HepG2 (cell line): ENCODE measurements at places on chromosomes 6 and 20. TPM values are rescaled to one million over a fixed set of nuclear protein-coding genes. Genes with fewer than 3 reads are reported as not detected.
A peak's percentile ranks its signal among the peaks of the same experiment; 100 is the strongest.

DNA sequence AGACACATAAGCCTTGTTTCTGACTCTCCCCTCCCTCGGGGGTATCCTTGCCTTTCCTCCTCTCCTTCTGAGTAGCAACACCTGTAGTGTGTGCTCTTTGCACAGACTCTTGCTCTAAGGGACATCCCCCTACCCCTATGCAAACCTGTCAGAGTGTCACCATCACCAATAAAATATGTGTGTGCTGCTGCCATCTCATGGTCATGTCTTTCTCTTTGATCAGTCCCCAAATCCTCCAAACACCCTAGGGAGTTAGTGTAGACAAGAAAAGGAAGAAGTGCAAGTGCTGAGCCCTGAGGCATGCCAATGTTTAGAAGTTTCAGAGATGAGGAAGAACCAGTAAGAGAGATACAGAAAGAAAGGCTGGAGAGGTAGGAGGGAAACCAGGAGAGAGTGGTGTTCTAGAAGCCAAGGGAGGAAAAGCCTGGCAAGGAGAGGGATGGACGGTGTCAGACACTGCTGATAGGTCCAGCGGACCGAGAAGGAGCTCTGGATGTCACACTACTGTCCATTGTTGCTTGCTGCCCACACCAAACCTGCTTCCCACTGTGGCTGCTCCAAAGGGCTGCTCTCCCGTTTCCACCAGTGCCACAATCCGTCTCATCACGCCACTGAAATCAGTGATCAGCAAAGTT, 16.4 kb downstream of the TRMT6 start:
- DNase-seq, result peak; percentile 71

- DNase-seq, result no peak
Observed at GRCh38 chr6:161636882-161637430, 363.1 kb upstream of the AGPAT4 start.

DNA sequence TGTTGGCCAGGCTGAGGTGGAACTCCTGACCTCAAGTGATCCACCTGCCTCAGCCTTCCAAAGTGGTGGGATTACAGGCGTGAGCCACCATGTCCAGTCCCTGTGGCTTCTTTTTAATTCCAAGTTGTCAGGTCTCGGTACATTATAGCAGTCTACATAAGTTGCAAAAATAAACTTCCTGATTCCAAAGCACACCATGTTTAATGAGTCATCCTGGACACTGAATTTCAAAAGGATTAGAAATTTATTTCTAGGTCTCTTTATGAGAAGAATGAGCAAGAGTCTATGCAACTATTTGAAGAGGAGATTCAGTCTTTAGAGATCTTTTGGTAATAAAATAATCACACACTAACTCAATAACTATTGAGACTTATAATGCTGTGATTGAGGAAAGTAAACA, 63.9 kb upstream of the MCHR2 start:
- DNase-seq, result no peak

DNA sequence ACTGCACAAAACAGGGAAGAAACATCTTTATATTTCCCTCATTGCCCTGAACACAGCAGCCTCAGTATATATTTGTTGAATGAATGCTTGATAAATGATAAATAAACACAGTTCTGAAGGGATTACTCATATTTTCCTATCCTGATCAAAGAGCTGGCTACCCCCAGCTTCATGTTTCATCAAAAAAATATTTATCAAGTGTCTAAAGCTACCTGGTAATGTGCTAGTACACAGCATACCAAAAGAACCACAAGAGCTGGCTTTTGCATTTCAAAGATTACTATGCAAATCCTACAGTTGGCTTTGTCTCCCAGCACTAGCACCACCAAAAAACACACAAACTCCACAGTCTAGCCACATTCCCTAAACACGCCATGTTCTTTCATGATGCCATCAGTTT, 130.0 kb downstream of the BTBD9 start:
- peak; percentile 13 for DNase-seq

GRCh38 chr6:16480763-16481560, 242.6 kb downstream of the GMPR start:
- DNase-seq, result no peak

DNA sequence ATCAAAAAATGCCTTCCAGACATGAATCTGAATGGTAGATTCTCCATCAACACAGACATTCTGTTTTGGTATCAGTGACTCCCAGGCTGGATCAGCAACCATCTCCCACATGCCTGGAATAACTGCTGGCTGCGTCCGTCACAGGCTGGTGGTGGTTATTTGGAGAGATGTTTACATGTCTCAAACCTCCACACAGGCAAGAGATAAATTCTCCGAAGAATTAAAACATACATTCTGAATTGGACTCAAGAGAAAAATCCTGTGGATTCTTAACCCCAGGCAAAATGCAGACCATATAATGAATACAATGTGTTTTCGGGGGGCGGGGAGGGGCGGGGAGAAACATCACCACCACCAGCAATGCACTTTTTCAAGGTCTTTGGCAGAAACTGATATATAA, 108.2 kb downstream of the THBS2 start:
- no peak for DNase-seq

DNA sequence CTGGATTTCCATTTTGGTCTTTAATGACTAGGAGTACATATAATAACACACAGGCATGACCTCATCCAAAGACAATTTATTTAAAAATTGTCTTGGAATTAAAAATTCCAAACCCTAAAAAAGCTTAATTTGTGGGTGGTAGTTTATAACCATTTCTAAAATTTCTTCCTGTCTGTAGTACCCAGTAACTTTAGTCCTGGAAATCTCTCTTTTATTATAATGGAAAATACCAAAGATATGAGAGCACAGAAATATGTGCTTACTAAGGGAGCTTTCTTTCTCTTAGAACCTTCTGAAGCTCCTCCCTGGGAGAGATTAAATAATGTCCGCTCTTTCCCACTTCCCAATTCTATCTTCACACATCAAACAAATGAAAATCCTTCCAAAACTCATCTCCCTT, 70.5 kb upstream of the PRL start:
- DNase-seq, result no peak

DNA sequence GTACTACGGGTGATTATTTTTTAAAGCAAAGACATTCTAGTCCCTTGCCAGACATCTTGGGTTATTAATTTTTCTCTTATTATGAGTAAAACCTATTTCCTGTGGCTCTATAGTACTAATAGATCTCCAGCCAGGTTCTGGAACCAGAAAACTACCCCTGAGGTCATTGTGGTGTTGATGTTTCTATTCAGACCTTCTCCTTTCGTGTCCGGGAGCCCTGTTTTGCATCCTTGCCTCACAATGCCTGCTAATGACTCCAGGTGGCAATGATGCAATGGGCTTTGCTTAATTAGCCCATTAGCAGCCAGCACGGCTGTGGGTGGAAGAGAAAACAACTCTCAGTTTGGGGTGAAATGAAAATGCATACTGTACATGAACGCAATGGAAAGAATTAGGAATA, 62.9 kb upstream of the ARG1 start:
- no peak for DNase-seq

- no peak for DNase-seq
Observed at GRCh38 chr6:12238219-12238618, 51.9 kb upstream of the EDN1 start.

- DNase-seq, result peak; percentile 59
Observed at GRCh38 chr6:137799950-137800568, 67.0 kb upstream of the TNFAIP3 start.

GRCh38 chr20:62011403-62011790, 54.3 kb downstream of the TAF4 start:
- no peak for DNase-seq

GRCh38 chr6:11650711-11651110, 113.2 kb downstream of the TMEM170B start:
- no peak for DNase-seq

DNA sequence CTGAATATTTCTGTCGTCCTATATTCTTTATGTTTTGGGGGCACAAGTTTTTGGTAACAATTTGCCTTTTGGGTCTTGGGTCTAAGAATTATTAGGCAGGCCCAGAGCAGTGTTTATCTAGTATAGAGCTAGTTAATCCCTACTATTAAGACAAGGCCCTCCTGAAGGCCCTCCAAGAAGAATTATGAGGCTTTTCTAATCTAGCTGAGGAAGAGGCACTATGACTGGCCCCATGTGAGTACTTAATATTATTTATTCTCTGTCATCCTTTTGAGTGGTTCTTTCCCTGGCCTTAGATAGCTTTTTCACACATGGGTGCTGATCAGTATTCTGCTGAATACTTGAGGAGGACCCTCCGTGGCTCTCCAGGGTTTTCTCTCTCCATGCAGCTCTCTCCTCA, 25.1 kb downstream of the CHMP4B start:
- DNase-seq, result no peak

- DNase-seq, result peak; percentile 21
Observed at GRCh38 chr6:14743474-14744211, 502.2 kb upstream of the JARID2 start.

DNA sequence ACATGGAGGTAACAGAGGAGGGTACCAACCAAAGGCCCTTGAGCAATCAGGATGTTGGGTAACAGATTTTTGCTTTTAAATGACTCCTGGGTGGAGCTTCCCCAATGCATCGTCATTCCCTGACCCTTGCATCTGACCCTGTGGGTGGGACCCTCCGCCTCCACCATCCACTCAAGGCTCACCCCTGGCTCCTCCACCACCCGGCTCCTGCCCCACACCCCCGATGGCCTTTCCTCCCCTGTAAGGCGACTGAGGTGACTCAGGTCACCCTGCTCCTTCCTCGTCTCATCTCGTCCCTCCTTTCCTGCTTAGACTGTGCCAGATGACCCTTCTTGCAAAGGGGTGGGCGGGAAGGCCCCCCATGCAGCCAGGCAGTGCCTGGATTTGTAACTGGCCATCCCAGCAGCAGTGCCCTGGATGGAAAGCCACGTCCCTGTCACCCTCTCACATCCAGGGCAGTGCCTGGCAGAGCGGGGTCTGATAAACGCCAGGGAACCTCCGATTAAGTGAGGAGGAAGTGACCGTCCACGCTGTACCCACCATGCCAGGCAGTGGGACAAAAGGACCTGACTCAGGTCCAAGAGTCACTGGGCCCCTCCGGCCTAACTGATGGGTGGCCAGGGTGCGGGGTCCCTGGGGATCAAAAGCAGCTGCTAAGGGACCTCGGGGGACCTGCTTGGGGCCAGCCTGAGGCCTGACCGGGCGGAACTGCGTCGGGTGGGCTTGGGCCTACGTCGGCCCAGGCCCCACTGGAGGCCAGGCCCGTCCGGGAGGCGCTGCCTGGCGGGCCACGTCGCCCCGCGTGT, 624 bp upstream of the NPEPL1 start:
- DNase-seq, result no peak

GRCh38 chr6:75130784-75131183, 75.1 kb downstream of the COL12A1 start:
- DNase-seq, result no peak

- DNase-seq, result no peak
Observed at GRCh38 chr6:130838951-130839350, 11.7 kb downstream of the SMLR1 start.

DNA sequence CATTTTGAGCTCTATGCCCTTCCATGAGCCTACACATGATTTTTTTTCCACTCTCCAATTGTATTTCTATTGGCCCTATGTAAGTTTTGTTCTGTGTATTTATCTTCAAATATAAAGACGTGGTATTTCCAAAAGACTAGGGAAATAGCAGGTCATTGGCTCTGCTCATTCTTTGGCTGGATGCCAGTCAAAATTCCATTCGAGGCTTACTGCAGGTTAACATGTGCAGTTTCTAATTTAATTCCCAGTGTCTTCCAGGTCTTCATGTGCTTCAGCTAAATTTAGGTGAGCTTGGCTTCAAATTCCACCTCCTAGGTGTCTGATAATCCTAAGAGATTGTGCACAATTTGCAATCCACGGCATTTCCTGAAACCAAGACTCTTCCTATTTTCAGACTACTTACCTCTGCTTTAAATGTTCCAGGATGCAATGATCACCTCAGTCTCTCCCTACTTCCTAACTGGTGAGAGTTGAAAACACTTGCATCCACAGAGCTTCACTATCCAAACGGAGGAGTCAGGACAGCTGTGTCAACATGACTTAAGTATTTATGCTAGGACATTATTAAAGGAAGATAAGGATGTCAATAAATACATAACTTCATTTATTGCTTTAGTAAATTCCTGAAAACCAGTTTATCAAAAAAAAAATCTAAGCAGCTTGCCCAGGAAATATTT, 236.1 kb downstream of the COL12A1 start:
- no peak for DNase-seq

GRCh38 chr6:6002848-6003620, 3.7 kb downstream of the NRN1 start:
- DNase-seq, result no peak

DNA sequence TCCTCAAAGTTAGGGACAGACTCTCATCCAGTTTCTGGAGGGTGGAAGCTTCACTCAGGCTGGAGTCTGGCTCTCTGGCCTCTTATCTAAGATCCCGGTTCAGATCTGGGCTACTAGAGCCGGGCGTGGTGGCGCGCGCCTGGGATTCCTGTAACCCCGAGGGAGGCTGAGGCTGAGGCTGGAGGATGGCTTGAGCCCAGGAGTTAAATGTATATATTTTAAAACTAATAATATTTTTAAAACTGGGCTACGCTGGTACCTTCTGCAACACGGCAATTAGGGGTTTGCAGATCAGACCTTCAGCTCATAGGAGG, 710 bp upstream of the ZNF343 start:
- no peak for DNase-seq

GRCh38 chr6:5517796-5518195, 256.5 kb downstream of the FARS2 start:
- no peak for DNase-seq

DNA sequence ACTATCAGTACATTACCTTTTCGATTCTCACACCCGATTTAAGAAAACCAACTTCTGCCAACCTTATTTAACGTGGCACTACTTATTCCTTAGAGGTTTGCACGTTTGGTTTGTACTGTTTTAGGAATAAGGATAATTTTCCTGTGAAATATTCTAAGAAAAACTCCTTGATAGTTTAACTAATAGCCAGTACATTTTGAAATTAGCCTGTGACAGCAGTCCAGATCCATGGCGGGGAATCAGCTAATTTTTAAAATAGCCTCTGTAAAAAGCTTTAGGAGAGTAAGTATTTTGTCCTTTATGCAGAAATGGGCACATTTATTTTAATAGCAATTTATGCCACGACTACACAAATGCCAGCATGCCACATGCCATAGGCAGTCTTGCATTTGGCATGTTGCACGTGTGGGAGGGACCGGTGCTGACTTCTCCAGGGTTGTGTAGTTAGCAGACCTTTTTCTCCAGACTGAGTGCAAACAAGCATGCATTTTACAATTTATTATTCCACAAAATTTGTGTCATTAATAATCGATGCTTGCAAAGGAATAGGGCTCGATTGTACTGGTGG, 6.2 kb downstream of the FOXC1 start:
- DNase-seq, result no peak

Gene MDFI
- 0.28 and 0.30 TPM in 2 replicates for polyA plus RNA-seq

Gene EMILIN3
- polyA plus RNA-seq, result 0.25 and 0.27 TPM in 2 replicates

Gene HLA-F
- 6.1 and 9.3 TPM in 2 replicates for polyA plus RNA-seq

Gene APCDD1L
- not detected in 2 replicates for polyA plus RNA-seq

Gene INSM1
- polyA plus RNA-seq, result not detected in 2 replicates

Gene VPS16
- 34.2 and 44.0 TPM in 2 replicates for polyA plus RNA-seq

Gene CST4
- 0.16 TPM in 1 of 2 replicates, not detected in the other for polyA plus RNA-seq

Gene E2F3
- polyA plus RNA-seq, result 6.9 and 8.5 TPM in 2 replicates

Gene POPDC3
- polyA plus RNA-seq, result 0.18 TPM in 1 of 2 replicates, not detected in the other

Gene COQ3
- 4.8 and 5.3 TPM in 2 replicates for polyA plus RNA-seq

Gene FRK
- 1.3 and 1.5 TPM in 2 replicates for polyA plus RNA-seq

Gene RBBP8NL
- polyA plus RNA-seq, result 0.69 and 0.82 TPM in 2 replicates

Gene ECT2L
- 0.05 and 0.12 TPM in 2 replicates for polyA plus RNA-seq

Gene C2
- 307 and 450 TPM in 2 replicates for polyA plus RNA-seq

Gene LIN28B
- polyA plus RNA-seq, result 8.8 and 14.5 TPM in 2 replicates

Gene CYP21A2
- polyA plus RNA-seq, result 6.3 and 8.6 TPM in 2 replicates

Gene NKAIN4
- not detected in 2 replicates for polyA plus RNA-seq

Gene NR2E1
- polyA plus RNA-seq, result not detected in 2 replicates

Gene ZSCAN9
- polyA plus RNA-seq, result 14.6 and 16.3 TPM in 2 replicates
